Calu3 (cell line): ENCODE measurements at places on chromosomes 5 and 9. TPM values are rescaled to one million over a fixed set of nuclear protein-coding genes. Genes with fewer than 3 reads are reported as not detected.

GPR151 gene
- not detected in 2 replicates for total RNA-seq

PRR16 gene
- 1.5 and 2.9 TPM in 2 replicates for total RNA-seq

ANKDD1B gene
- total RNA-seq, result 1.3 and 1.6 TPM in 2 replicates

GADD45G gene
- total RNA-seq, result 0.95 and 1.7 TPM in 2 replicates

FAM153A gene
- total RNA-seq, result 4.3 and 8.4 TPM in 2 replicates

FOXD4L3 gene
- 0.95 and 1.2 TPM in 2 replicates for total RNA-seq

DNA sequence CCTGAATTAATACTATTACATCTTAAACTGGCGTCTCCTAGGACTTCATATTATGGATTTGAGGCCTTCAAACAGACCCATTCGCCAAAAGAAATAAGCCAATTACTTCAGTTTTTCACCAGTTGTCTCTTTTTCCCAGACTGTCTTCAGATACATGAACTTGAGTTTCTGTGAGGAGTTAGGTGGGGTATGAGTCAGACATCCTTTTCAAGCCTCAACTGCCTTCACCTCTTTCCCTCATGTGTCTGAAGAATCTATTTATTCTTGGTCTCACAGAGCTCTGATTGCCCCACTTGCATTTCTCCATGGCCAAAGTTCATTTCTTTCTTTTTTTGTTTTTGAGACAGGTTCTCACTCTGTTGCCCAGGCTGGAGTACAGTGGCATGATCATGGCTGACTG, 12.5 kb downstream of the WNT8A start:
- DNase-seq, result no peak
- peaks cover 28% of the 10 kb centered on the region for H3K4me1 ChIP-seq
- H3K27ac ChIP-seq, result peak overlapping the region; percentile 33

GRCh38 chr9:103721056-103721455, 373.1 kb upstream of the SMC2 start:
- H3K4me3 ChIP-seq, result no peak overlapping the region
- no peaks in the 10 kb centered on the region for H3K27me3 ChIP-seq

DNA sequence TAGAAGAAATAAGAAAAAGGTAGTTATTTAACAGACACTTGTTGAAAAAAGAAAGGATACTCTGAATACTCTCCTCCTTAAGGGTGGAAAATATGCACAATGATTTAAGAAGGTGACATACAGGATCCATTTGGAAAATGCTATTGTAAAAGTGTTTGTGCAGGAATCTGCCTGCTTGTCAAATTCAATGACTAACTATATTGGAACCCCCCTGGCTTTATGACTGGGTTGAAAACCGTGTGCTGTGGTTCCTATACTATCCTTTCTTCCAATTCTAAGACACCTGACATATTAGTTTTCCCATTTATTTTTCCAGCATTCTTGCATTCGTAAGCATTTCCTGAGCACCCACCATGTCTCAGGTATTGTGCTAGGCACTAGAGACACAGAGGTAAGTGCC, 220.0 kb downstream of the GLIS3 start:
- no peak for DNase-seq
- H3K27ac ChIP-seq, result no peak overlapping the region
- no peak overlapping the region for H3K4me3 ChIP-seq
- H3K4me1 ChIP-seq, result peaks cover 44% of the 10 kb centered on the region
- peaks cover 6% of the 10 kb centered on the region for H3K36me3 ChIP-seq
- no peaks in the 10 kb centered on the region for H3K27me3 ChIP-seq

- no peak overlapping the region for H3K4me3 ChIP-seq
- H3K27me3 ChIP-seq, result no peaks in the 10 kb centered on the region
- no peaks in the 10 kb centered on the region for H3K36me3 ChIP-seq
- no peaks in the 10 kb centered on the region for H3K4me1 ChIP-seq
Observed at GRCh38 chr5:145072889-145073288, 762.3 kb downstream of the PRELID2 start.

- no peaks in the 10 kb centered on the region for H3K27me3 ChIP-seq
- H3K4me3 ChIP-seq, result no peak overlapping the region
- H3K36me3 ChIP-seq, result no peaks in the 10 kb centered on the region
- H3K4me1 ChIP-seq, result no peaks in the 10 kb centered on the region
- no peak overlapping the region for H3K27ac ChIP-seq
Observed at GRCh38 chr9:123622711-123623241, 266.8 kb downstream of the CRB2 start.

DNA sequence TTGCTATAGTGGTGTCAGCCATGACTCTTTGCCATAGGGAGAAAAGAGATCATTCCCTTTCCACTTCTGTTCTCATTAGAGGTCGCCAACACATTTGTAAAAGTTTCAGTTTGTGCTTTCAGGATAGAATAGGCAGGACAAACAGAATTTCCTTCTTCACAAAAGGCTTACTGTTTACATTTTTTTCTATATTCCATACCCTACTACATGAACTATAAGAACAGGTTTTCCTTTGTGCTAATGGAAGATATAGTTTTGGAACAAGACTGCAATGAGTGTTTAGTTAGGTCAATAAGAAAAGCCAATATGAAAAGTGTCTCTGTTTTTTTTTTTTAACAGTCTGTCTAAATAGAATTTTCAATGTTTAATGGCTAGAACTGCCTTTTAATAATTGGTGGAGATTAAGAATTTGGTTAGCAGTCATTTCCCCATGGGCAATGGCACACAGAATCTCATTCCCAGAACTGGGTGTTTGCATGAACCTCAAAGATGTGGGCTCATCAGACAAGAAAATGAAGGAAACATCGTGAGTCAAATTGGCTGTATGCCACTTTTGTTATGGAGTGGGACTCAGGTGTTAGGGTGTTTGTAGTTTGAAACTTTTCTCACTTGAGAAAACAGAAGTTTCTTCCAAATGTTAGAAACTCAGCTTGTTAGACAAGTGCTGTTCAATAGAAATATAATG, 75.2 kb upstream of the PRLR start:
- DNase-seq, result no peak
- H3K36me3 ChIP-seq, result no peaks in the 10 kb centered on the region
- no peaks in the 10 kb centered on the region for H3K27me3 ChIP-seq
- no peak overlapping the region for H3K27ac ChIP-seq

DNA sequence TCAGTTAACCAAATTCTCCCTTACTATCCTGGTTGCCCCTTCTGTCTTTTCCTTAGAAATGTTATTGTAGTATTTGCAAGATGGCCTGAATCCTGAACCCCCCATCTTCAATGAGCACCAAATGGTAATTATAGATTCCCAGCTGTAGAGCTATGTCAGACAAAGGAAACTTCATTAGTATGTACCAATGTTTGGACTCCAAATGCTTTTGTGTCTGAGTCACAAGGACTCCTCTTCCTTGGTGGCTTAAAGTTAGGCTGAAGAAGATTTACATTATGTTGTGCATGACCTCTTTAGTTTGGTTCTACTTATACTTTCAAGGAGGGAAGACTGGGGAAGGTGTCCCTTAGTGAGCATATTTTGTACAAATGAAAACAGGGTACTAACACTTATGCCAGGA, 105.9 kb upstream of the CDKN2B start:
- no peak for DNase-seq
- H3K4me3 ChIP-seq, result no peak overlapping the region
- H3K27me3 ChIP-seq, result no peaks in the 10 kb centered on the region
- peaks cover 74% of the 10 kb centered on the region for H3K4me1 ChIP-seq
- peaks cover 5% of the 10 kb centered on the region for H3K36me3 ChIP-seq

DNA sequence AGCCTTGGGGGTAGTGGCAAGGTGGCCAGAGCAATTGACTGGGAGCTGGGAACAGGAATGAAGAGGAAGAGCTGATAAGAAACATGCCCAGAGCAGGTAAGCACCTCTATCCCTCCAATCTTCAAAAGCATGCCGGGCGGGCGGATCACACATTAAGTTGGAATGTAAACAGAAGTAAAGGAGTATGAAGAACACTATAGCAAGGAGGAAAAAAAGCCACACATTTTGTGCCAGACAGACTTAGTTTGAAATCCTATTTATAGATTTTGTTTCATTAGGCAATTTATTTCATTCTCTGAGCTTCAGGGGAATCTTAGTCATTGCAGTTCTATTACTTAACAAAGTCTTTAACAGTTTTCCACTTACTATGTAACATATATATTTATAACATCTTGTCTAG, 173.9 kb upstream of the TNC start:
- peaks cover 14% of the 10 kb centered on the region for H3K4me1 ChIP-seq
- DNase-seq, result peak; percentile 23
- no peak overlapping the region for H3K4me3 ChIP-seq
- H3K27me3 ChIP-seq, result no peaks in the 10 kb centered on the region
- no peaks in the 10 kb centered on the region for H3K36me3 ChIP-seq
- H3K27ac ChIP-seq, result peak overlapping the region; percentile 69

GRCh38 chr9:98971168-98971914, 27.6 kb downstream of the COL15A1 start:
- no peaks in the 10 kb centered on the region for H3K36me3 ChIP-seq
- no peak overlapping the region for H3K4me3 ChIP-seq
- H3K4me1 ChIP-seq, result peaks cover 7% of the 10 kb centered on the region

GRCh38 chr9:3281399-3281798, 244.4 kb downstream of the RFX3 start:
- H3K27ac ChIP-seq, result no peak overlapping the region
- no peaks in the 10 kb centered on the region for H3K4me1 ChIP-seq
- H3K27me3 ChIP-seq, result no peaks in the 10 kb centered on the region
- H3K36me3 ChIP-seq, result no peaks in the 10 kb centered on the region

GRCh38 chr9:105711867-105712266, 17.5 kb downstream of the TMEM38B start:
- no peak for DNase-seq
- H3K4me1 ChIP-seq, result no peaks in the 10 kb centered on the region
- no peak overlapping the region for H3K27ac ChIP-seq
- H3K36me3 ChIP-seq, result no peaks in the 10 kb centered on the region

DNA sequence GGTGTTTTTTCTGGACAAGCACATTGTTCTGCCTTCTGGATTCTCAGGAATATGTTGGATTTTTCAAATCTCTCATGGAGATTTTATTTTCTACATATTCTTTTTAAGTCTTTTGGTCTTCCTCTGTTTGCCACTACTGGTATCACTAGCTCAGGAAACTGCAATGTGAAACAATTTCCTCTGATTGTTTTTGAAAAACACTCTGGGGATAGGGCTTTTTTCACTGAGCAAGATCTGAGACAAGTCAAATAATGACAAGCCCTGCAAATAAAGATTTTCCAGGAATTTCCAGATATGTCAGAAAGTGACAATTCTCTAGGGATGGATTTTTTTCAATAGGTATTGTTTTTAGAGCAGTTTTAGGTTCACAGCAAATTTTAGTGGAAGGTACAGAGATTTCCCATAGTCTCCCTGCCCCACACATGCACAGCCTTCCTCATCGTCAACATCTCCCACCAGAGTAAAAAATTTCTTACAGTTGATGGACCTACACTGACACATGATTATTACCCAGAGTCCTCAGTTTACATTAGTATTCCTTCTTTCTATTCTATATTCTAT, 86.9 kb upstream of the TMEM161B start:
- no peak overlapping the region for H3K27ac ChIP-seq
- H3K4me1 ChIP-seq, result no peaks in the 10 kb centered on the region
- no peaks in the 10 kb centered on the region for H3K27me3 ChIP-seq
- DNase-seq, result no peak

DNA sequence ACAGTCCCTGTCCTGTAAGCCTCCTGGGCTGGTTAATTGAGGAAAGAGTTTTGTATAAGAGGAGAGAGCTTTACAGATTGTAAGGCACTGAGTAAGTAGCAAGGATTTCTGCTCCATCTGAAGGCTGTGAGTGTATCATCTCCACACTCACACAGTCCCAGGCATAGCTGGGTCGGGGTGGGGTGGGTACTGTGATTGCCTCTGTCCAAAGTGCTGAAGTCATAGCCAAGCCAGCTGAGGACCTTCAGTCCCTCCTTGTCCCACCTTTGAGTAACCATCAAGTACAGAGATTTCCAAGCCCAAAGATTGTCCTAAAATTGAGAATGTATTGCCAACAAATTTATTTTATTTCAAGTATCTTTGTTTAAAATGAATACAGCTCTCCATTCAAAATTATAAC, 5.5 kb upstream of the DNAJB5 start:
- no peak for DNase-seq
- no peak overlapping the region for H3K4me3 ChIP-seq
- H3K27ac ChIP-seq, result no peak overlapping the region
- H3K36me3 ChIP-seq, result peaks cover 8% of the 10 kb centered on the region
- peaks cover 85% of the 10 kb centered on the region for H3K27me3 ChIP-seq

DNA sequence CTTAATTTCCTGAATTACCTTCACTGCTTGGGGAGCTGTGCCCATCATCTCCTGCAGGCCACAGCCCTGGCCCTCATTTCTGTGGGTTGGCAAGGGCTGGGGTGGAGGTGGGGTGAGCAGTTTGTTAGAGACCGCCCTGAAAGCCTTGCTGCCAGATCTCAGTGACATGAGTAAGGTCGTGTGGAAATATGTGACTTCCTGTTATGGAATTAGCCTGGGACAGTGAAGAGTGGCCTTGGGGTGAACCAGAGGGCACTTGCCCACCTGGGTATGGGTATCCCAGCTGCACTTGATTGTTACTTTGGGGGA, 2.5 kb upstream of the HNRNPAB start:
- H3K4me1 ChIP-seq, result peaks cover 14% of the 10 kb centered on the region
- no peak overlapping the region for H3K4me3 ChIP-seq
- H3K36me3 ChIP-seq, result peaks cover 41% of the 10 kb centered on the region
- peaks cover 12% of the 10 kb centered on the region for H3K27me3 ChIP-seq

DNA sequence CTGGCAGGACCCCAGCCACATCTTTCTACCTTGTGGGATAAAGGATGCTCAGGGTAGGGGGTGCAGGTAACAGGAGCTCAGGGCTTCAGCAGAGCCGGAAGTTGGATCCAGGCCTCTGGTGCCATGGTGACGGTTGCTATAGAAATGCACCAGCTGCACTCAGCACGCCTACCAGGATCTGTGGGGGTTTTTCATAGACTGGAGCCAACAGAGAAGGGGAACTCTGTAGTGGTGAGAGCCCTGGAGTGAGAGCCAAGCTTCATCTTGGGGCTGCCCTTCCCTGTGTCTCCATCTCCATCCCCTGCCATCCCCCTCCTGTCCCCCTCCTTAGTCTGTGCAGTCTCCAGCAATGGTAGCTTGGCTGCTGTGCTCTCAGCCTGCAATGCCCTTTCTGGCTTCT, 27.5 kb upstream of the BOD1 start:
- no peak overlapping the region for H3K4me3 ChIP-seq
- H3K27ac ChIP-seq, result no peak overlapping the region
- H3K27me3 ChIP-seq, result peaks cover 44% of the 10 kb centered on the region
- H3K36me3 ChIP-seq, result no peaks in the 10 kb centered on the region
- H3K4me1 ChIP-seq, result no peaks in the 10 kb centered on the region

- no peaks in the 10 kb centered on the region for H3K4me1 ChIP-seq
- H3K4me3 ChIP-seq, result no peak overlapping the region
- DNase-seq, result no peak
- no peaks in the 10 kb centered on the region for H3K36me3 ChIP-seq
- H3K27me3 ChIP-seq, result no peaks in the 10 kb centered on the region
Observed at GRCh38 chr5:100706776-100707175, 171.6 kb downstream of the FAM174A start.

- no peak overlapping the region for H3K4me3 ChIP-seq
- H3K27ac ChIP-seq, result no peak overlapping the region
- H3K4me1 ChIP-seq, result peaks cover 17% of the 10 kb centered on the region
Observed at GRCh38 chr9:77793849-77794248, 145.7 kb upstream of the GNA14 start.

DNA sequence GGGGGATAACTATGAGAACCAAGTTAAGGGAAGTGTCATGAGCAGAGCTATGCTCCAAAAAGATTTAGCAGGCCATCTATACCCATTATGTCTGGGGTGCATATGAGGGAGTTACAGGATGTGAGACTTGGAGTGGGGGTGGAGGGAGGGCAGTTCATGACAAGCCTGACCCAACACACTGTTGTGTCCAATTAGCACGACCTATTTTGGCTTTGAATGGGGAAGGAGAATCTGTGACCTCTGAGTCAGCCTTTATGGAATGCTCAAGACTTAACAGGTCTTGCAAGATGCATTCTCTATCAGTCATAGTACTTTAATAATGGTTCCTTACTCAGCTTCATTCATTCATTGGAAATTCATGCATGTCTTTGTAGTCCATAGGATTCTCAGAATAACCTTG, 71.7 kb downstream of the GRIA1 start:
- H3K36me3 ChIP-seq, result no peaks in the 10 kb centered on the region
- H3K27me3 ChIP-seq, result no peaks in the 10 kb centered on the region
- no peak overlapping the region for H3K4me3 ChIP-seq
- peak; percentile 13 for DNase-seq
- H3K4me1 ChIP-seq, result peaks cover 13% of the 10 kb centered on the region
- no peak overlapping the region for H3K27ac ChIP-seq
